ENCODE measurements at places on chromosomes 12 and 14.
A peak's percentile ranks its signal among the peaks of the same experiment; 100 is the strongest.

- DNase-seq: no peak
Measured at GRCh38 chr12:82651489-82651888, 35.2 kb upstream of the TMTC2 start.

DNA sequence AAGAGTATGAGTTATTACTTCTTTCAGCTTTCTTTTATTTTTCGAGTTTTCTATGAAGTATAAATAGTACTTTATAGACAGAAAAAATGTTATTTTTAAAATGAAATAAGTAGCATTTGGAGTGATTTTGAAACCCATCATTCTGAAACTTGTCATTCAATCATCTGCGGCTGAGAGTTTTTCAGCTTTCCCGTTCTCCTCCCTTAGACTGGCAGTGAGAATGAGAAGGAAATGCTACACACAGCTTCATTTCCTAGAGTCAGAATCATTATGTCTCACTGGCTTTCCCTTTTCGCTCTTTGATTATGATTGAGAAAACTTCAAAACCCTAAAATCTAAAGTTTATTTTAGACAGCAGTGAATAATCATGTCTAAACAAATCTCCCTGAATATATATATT, 33.7 kb upstream of the GNPNAT1 start:
- no peak for DNase-seq

GRCh38 chr14:69850086-69850735, 29.0 kb upstream of the SMOC1 start:
- DNase-seq: no peak

DNA sequence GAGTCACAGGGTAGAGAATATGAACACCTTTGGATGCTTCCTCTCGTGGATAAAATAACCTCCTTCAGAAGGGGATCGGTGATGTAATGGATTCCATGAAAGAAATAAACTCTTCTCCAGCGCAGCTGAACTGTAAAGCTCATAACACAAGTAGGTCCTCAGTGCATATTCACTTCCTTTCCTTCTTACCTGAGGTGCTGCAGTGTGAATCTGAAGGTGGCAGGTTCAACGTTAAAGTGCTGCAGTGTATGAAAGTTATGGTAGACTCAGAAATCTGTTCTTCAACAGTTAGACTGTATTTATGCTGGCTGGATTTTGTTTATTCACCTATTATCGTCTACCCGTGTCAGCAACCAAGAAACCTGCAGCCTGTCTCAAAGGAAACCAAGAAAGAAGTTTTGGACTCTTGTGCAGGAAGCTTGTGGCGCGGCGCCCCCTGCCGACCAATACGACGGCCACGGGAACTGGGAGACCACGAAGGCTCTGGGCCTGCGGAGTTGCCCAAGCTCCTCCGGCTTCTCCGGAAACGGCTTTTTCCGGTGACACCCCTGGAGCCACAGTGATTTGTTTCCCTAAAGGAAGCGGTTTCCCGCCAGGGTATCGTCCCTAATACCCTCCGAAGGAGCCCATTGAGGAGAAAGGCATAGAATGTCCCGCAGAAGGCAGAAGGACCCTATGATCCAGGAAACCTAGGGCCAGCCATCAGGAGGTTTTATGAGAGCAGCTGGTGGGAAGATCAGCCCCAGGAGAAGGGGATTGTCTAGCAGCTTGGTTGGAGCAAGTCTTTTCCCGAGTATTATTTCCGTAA, 17.6 kb upstream of the RNASE3 start:
- DNase-seq: peak; percentile 58

DNA sequence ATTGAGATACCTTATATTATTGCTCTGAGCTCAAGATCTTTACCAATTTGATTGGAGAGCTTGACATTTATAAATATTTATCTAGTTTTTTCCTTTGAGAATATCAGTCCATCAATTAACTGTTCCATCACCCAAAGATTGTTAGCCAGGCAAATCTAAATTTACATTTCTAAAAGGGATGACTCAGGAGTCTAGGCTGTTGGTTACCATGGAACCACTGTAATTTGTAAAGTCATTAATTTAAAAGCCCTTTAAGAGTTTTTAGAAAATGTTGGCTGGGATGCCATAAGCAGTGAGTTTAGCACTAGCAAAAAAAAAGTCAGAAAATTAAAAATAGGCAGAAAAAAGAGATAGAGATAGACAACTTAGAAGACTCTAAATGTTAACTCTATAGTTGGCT, 19.5 kb upstream of the SERPINA1 start:
- DNase-seq: no peak
